ENCODE measurements at places on chromosomes 13 and 19.

DNA sequence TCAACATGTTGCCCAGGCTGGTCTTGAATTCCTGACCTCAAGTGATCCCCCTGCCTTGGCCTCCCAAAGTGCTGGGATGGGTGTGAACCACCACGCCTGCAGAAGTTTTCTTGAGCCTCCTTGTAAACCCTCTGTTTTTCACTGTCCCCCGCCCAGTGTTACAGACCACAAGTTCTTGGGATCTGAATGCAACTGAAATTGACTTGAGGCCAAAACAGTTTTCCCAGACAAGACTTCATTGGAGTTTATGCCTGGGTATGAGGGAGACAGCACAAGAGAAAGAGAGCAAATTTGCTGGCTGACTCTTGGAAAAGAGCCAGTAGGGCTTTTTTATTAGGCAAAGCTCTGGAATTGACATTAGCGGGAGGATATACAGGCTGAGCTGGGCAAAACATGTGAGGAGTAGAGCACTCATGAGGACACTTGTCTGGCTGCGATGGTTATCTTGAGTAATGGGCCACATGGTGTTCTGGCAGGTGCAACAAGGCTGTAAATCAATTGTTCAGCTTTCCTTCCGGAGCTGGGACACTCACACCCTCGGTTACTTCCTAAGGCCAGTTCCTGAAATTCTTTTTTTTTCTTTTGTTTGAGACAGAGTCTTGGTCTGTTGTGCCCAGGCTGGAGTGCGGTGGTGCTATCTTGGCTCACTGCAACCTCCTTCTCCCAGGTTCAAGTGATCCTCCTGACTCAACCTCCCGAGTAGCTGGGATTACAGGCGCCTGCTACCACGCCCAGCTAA is 12.7 kb upstream of the HNRNPL start:
- DNase-seq, result no peak

DNA sequence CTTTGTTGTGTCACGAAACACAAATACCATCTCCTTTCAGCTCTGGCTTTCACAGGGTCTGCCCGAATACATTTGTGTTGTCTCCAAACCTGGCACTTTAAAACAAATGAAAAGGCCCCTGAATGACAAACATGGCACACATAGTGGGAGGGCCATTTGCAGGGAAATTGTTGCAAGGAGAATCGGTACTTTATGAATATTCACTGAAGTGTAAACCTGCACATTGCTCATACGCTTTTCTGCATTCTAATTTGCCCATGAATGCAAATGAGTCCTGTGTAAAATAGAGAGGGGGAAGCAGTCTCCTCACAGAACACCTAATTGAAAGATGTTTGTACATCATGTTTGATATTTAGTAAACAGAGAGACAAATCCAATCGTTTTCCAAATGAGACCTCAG is 82.7 kb upstream of the PCDH8 start:
- no peak for DNase-seq

- no peak for DNase-seq
Observed at GRCh38 chr13:106906426-106906996, 338.6 kb upstream of the ARGLU1 start.

DNA sequence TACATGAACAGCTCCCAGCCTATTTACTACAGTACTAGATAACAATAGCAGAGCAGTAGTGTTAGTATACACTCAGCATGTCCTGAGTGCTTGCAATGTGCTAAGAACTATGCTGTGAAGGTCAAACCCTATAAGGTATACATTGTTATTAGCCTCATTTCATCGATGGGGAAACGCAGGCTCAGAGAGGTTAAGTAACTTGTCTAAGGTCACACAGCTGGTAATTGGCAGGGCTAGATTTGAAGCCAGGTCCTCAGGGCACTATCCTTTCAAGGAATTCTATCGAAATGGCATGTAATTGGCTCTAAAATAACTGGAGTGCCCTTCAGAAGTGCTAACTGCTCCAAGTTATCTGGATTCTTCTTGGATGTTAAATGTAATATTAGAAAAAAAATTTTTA is 295.6 kb downstream of the ZNF536 start:
- no peak for DNase-seq

GRCh38 chr13:77521194-77521593 is 14.3 kb upstream of the SCEL start:
- peak; percentile 97 for DNase-seq

DNA sequence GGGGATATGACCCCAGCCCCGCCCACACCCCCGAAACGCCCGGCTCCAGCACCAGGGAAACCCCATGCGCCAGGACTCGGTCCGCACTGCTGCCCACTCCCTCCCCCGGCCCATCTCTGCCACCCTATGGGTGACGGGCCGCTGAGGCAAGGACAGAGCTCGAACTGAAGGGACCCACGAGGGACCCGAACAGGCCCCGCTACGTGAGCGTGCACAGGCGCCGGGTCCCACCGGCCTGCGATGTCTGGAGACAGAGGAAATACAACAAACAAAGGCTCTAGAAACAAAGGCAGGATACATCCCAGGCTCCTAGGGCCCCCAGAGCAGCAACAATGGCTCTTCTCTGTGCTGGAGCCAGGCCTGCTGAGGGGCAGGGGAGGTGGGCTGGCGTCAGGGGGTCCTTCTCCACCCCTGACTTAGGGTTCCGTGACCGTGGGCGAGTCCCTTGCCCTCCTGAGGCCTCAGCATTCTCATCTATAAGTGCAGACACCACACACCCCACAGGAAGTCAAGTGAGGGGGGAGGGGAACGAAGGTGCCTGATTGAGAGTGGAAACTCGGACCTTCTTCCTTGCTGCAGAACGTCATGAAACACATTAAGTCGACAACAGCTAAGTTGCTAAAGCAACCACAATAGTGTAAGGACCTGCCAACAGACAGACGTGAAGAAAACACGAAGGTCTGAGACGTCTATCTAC is 3.1 kb downstream of the ABHD17A start:
- DNase-seq, result no peak

GRCh38 chr13:40016953-40017660 is 361.6 kb downstream of the COG6 start:
- DNase-seq, result no peak

DNA sequence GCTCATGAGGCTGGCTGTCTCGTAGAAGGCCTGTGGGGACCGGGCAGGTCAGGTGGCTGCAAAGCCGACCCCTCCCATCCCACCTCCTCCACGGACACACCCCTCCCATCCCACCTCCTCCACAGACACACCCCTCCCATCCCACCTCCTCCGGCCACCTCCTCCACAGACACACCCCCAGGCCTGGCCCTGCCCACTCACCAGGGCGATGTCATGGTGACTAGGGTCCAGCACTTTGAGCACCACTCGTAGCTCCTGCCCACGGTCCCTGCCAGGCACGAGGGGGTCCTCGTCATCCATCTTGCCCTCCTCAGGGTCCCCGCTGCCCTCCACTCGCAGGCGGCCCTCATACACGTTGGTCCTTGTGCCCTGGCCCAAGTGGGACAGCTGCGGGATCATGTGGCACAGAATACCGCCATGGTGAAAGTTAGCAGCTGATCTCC is 18.8 kb downstream of the TYK2 start:
- DNase-seq, result no peak

DNA sequence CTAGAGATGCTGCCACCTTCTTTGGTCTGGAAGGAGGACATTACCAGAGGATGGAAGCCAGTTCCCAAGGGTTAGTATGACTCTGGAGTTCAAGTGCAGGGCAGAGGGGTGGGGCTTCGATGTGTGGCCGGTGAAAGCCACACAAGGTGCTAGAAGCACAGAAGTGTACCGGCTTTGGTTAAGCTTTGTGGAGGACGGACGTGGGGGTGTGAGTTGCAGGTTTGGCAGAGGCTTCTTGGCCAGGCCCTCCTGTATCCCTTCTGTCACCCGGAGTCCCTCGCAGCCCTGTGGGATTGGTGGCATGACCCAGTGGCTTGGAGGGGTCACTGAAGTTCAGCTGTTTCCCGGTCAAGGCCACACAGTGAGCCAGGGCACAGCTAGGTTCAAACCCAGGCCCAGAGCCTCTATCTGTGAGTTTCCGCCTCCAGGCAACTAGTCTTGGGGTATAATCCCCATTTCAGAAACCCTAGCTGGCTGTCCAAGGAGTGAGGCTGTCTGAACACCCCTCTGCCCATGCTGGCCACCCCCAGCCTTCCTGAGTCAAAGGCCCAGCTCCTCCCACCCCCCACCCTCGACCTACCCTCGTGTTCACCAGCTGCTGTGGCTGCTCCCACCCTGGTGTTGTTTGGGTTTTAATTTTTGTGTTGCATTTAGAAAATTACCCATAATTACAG is 4.6 kb upstream of the SSBP4 start:
- DNase-seq, result no peak

DNA sequence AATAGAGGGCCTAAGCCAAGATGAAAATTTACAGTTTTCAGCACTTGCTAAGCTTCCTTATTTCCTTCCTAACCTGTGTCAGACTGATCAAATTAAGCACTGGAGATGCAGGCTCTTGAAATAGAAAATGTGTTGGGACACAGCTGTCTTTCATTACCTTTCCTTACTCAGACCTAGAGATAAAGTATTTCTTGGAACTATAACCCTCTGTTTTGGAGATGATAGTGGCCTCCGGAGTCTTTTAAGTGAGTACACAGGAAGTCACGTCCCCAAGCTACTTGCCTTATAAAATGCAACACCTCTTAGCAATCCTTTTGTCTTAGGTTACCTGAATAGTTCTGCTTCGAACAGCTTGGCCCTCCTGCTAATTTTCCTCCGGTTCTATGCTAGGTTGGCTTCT is 12.4 kb upstream of the AKAP11 start:
- DNase-seq, result no peak

GRCh38 chr19:44051650-44052402 is at the start of gene ZNF223:
Gene ZNF223, plus strand, starts transcription at chr19:44052036. Its CDS starts 3,141 bp downstream, at chr19:44055177.
- DNase-seq, result peak; percentile 94

GRCh38 chr19:37778613-37779126 is 716 bp downstream of the ZNF573 start:
- DNase-seq, result peak; percentile 37

- no peak for DNase-seq
Observed at GRCh38 chr13:99227331-99227900, 26.8 kb downstream of the UBAC2 start.

GRCh38 chr19:7516878-7517277 is 975 bp downstream of the ZNF358 start:
- no peak for DNase-seq

- DNase-seq, result peak; percentile 29
Observed at GRCh38 chr13:62246581-62246980, 830.9 kb upstream of the PCDH20 start.

- no peak for DNase-seq
Observed at GRCh38 chr13:79434556-79434955, 28.5 kb upstream of the RBM26 start.

- no peak for DNase-seq
Observed at GRCh38 chr19:30317403-30317802, 54.8 kb upstream of the ZNF536 start.

DNA sequence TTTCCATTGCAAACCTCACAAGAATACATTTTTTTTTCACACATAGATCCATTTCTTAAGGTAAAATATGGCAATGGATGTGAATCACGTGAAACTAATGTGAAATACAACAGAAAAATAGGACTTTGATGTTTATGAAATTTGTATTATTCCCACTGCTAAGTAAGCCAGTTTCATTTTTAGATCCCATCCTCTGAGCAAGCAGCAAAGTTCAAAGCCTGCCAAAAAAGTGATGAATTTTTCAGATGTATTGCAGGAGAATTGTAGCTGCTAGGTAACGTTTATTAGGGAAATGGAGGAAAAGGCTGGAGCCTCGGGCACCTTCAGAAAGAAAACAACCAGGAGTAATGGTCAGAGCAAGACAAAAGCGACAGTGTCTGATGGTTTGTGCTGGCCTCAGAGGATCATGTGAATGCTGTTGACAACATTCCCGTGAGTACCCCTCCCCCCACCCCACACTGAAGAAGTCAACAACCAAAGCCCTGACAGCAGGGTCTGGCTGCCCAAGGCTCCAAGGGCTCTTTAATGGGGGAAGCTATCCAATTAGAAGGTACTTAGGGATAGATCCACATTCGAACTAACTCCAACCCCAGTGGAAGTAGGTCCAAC is 95.5 kb downstream of the OXGR1 start:
- DNase-seq, result no peak

- DNase-seq, result no peak
Observed at GRCh38 chr19:38662537-38663155, 15.2 kb downstream of the ACTN4 start.

DNA sequence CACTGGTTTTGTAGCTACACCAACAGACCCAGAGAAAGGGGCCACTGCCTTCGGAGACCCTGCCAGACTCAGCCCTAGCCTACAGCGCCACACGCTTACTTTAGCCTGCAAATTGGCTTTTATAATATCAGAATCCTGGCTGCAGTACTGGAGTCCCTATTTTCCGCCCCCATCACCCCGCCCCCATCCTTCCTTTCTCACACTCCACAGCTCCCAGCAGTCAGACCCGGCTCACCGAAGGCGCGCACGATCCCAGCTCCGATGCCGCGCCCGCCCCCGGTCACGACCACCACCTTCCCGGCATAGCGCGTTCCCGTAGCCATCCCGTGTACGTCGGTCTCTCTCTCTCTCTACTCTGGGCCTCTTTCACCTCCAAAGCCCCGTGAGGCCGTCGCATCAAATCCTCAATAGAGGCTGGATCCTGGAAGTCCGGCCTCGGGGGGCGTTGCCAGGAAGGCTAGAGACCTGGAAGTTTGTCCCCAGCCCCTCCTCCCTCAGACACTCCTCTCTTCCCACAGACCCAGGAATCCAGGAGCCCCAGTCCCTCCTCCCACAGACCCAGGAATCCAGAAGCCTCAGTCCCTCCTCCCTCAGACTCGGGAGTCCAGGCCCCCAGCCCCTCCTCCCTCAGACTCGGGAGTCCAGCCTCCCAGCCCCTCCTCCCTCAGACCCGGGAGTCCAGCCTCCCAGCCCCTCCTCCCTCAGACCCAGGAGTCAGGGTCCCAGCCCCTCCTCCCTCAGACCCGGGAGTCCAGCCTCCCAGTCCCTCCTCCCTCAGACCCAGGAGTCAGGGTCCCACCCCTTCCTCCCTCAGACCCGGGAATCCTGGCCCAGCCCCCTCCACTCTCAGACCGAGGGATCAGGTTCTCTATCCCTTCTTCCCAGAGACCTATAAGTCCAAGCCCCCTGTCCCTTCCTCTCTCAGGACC is at the start of gene HSD17B14:
Gene HSD17B14, minus strand, starts transcription at position 403 of the 929 bp plus-strand sequence. Its CDS starts 80 bp downstream, at position 323.
- DNase-seq, result no peak

GRCh38 chr13:35144166-35144890 is 202.3 kb downstream of the NBEA start:
- peak; percentile 4 for DNase-seq

DNA sequence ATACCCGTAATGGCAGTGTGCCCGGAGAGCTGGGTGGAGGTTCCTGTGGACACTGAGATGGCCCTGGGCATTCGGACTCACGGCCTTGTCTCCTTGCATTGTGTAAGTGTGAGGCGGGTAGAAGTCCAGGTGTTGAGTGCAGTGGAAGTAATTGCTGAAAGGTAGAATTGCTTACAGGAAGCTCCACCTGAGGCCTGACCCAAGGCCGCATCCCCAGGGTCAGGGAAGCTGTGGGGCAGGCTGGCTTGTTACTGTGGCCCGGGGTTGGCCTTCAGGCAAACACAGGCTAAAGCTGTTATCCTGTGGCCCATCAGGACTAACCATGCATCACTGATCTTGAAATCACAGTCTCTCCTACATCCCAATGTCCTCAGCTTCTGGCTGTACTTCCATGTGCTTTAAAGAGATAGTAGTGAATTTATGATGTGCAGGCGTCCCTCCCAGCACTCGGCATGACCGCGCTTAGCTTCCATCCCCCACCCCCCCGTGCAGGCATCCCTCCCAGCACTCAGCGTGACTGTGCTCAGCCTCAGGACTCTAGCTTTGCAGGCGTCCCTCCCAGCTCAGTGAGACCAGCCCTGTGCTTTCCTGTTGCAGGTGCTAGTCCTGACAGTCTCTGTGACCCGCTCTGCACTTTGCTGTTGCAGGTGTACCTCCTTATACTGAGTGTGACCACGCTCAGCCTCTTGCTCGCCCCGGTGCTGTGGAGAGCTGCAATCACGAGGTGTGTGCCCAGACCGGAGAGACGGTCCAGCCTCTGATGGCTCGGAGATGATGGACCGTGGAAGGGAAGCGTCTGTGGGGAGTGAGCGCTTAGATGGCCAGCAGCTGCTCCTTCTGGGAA is 35.6 kb upstream of the TFDP1 start:
- no peak for DNase-seq

All from kidney tubule cell (primary cell).